ENCODE measurements at places on chromosomes 7 and 10.

- no peak for ATAC-seq
Measured at GRCh38 chr7:9407816-9408215, 974.4 kb downstream of the NXPH1 start.

GRCh38 chr7:2934211-2934731, 90.2 kb upstream of the GNA12 start:
- peak; percentile 41 for ATAC-seq

GRCh38 chr7:149800169-149800555, 26.8 kb upstream of the ZNF467 start:
- no peak for ATAC-seq

DNA sequence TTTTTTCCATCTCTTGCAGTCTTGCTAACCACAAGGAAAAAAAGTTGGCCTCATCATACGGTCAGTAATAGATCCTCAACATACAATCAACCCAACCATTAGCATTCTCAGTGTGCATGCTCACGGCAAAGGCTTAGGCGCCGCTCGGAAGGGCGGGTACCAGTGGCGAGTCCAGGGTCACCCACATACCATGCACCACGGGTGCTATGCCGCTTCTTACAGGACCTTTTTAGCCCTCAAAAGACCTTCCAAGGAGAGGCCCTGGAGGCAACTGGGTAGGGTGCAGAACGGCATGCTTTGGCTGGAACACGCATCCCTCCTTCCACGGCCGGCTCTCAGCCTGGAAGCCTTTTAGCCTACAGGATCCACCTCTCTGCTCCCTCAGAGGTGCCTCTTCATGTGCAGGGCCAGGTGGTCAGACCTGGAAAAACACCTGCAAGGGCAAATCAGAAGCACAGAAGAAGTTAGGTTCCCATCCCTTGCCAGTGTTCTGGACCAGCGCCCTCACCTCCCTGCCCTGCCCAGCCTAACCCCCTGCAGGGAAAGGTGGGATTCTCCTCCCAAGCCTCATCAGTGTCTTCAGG, 5.8 kb downstream of the KLF6 start:
- no peak for ATAC-seq

DNA sequence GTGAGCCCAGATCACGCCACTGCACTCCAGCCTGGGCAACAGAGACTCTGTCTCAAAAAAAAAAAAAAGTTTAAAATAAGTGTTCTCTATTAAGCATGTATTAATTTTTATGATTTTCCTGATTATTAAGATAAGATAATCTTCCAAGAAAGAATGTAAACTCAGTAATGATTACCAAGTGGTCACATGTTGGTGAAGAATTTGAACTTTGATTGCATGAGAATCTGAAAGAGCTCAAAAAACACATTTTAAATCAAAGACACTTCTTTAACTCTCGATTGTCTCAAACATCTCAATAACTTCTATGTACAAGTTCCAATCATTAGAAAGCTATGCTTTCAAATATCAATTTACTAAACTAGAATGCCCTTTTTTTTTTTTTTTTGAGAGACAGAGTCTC, 33.8 kb downstream of the SNX8 start:
- no peak for ATAC-seq

DNA sequence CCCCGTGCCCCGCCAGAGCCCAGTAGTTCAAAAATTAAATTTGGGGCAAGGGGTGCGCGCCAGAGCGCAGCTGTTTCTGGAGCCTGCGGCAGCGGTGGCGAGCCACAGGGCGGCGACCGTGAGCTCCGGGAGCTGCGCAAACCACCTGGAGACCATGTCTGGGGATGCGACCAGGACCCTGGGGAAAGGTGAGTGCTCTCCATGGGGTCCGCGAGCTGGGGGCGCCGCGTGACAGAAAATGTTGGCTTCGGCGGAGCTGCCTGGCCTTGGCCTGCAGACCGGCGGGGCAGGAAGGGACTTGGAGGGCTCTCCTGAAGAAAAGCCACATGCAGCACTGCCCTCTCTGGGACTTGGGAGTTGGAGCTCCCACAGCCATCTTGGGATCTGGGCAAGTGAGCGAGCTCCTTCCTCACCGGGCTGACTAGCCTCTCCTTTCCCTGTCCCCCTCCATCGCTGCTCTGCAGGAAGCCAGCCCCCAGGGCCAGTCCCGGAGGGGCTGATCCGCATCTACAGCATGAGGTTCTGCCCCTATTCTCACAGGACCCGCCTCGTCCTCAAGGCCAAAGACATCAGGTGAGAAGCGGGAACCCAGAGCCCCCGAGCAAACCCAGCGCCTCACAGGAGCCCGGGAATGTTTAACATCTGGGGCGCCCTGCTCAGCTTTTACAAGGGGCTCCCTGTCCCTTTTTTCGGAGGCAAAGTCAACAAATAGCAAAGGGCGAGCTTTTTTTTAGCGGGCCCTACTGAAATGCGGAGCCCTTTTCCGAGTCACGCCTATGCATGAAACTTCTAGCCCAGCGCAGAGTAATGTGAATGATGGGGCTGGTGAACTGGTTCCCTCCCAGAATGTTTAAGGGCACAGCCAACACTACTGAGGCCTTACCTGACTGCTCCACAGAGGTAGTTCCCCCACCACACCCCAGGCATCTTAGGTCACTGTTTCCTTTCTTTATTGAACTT, 6.1 kb downstream of the GSTO2 start:
- peak; percentile 84 for ATAC-seq

GRCh38 chr7:26298472-26299058, 6.9 kb downstream of the SNX10 start:
- ATAC-seq, result no peak

DNA sequence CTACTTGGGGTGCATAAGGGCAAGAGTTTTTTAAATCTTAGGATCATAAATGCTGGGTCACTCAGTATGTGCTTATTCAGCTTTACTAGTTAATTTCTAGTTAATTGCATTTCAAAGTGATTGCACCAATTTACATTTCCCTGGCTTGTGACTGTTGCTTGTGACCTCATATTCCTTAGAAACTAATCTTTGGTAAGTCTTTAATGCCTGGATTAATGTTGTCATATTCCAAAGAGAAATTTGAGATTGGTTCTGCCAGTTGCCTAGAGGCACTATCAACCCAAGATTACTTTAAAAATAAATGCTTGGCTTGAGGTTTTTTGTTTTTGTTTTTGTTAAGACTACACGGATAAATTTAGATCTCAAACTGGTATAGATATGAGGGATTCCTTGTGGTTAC, 103.1 kb downstream of the ANK3 start:
- peak; percentile 35 for ATAC-seq

DNA sequence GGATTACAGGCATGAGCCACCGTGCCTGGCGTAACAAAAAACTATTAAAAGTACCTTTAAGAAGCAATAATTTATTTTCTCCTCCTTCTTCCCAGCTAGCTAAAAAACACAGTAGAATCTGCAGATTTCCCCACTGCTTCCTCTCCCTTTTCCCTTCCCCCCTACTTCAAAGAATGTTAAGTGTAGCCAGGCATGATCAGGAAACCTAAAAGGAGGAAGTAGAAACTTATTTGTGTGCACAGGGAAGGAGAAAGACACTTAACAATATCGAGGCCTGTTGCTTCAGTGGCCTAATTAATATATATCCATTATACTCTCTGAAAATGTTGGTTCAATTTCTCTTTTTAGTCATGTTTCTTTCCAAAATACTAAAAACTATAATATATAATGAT, 127.7 kb downstream of the NRBF2 start:
- ATAC-seq, result no peak

- ATAC-seq, result no peak
Measured at GRCh38 chr10:58993480-58994221, 182.8 kb upstream of the PHYHIPL start.

DNA sequence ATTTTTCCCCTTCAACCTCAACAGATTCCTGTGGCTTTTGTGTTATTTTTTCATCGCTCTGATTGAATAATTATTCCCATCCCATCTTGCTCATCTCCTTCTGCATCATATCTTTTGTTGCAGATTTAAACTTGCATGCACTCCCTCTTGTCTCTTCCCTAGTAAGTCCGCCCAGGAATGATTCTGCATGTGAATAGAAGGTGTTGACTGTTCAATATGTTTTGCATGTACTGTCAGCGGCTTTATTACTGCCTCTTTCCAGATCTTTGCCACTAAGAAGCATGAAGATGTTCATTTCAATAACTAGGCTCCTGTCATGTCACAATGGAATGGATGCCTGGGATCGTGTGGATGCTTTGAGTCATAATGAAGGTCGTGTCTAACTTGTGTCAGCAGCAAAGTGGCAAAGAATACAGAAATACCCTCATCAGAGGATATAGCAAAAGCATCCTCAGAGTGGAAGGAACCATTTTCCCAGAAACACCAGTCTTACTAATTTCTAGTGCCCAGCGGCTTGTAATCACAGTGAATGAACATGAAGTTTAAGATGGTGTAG, 62.6 kb upstream of the SEM1 start:
- ATAC-seq, result no peak

DNA sequence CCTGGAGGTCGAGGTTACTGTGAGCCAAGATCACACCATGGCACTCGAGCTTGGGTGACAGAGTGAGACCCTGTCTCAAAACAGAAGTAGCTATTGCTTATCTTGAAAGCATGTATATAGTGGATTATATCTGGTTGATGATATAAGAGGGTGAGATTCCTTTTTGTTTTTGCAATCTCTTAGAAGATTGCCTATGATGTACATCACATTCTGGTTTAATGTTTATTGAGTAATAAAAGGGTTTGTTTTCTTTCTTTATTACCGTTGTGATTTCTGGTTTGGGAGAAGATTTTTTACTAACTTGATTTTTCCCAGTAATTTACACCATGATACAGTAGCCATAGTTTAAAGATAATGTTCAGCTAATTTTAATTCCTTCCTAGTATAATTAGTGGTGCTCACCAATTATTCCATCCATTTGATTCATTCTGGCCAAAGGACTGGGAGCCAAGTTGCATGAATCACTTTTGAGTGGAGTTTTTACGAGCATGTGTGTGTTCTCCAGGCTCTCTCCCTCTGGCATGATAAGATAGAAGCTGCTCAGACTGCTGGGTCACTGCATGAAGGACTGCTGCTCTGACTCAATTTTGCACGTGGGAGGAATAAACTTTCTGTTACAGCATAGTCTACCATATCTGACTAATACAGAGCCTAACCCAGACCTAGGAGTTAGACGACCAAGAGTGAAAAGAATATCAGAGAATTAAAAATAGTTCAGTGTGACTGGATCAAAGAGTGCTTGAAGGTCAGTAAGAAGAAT, 13.5 kb upstream of the TSPAN13 start:
- ATAC-seq, result peak; percentile 85

DNA sequence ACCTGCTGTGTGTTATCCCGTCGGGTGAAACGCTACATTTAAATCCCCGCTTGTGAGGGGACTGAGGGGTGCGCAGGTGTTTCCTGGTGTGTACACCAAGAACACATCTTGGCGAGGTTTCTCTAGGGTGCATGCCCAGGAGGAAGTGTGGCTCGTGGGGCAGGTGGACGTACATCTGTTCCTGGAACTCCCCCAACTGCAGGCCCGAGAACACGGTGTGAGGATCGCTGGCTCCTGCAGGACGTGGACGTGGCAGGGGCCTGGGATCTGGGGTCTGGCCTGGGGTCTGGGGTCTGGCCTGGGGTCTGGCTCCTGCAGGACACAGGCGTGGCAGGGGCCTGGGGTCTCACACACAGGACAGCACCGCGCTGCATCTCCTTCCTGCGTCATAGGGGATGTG, 10.1 kb downstream of the KNDC1 start:
- ATAC-seq, result no peak

- no peak for ATAC-seq
Measured at GRCh38 chr10:64113792-64114191, 592.6 kb downstream of the REEP3 start.

DNA sequence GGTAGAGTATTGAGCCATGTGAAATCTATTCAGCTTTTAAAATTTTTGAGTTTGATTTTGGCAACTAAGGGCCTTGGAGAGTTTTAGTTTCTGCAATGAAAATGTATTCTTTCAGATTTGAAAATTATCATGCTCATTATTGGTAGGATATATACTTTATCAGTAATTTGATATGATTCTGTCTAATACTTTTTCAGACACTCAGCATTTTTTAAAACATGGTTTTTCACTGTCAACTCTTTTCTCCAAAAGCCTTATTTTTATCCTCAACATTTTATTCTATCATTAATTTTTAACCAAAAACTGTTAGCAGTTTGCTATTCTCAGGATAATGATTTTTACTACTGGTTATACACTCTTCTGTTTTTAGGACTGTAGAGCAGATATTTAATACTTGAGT, 4.8 kb downstream of the ANKIB1 start:
- no peak for ATAC-seq

DNA sequence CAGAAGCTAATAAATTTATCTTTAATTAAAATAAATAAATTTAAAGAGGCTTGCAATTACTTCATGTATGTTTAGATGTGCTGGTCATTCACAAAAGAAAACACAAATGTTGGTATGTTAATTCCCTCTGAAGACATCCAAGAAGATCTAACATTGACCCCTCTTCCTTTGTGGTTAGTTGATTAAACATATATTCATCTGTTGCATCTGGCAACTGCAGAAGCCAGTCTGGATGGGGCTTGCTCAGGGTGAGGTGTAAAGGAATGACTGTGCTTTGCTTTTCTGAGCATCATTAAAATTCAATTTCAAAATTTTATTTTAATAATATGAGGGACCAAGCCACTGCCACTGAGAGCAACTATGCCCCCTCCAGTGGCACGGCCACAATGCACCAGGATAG, 36.4 kb upstream of the FERD3L start:
- ATAC-seq, result no peak

GRCh38 chr10:98489561-98490481, 43.1 kb upstream of the HPS1 start:
- peak; percentile 58 for ATAC-seq

GRCh38 chr7:107980171-107980570, 22.8 kb downstream of the LAMB1 start:
- ATAC-seq, result no peak

- ATAC-seq, result no peak
Measured at GRCh38 chr7:47578579-47579270, 3.2 kb downstream of the TNS3 start.

DNA sequence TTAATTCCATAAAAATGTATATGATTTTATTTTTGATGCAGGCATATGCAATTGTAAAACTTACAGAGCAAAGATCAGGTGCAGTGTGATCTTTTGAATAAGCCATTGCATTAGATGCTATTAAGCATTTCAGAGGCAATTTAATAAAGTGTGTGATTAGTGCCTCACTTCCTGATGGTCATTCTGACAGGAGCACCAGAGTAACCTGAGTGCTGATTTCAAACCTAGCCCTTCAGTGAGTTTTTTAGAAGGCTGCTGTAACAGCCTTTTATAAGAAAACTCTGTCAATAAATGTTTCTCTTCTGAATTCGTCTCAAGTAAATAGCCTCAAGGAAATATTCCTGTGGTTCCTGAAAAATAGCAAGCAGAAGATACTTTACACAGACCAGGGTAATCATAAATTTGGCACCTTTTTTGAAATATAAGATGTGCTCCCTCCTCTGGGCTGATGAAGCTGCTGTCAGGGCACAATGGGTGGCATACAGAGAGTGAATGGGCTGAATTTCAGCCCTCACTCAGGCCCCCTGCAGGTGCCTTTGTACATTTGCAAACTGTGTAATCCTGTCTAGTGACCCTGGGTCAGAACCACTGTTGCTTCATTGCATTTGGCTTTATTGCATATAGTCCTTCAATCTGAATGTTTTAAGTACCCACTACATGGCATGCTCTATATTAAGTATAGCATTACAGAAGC, 193.7 kb upstream of the CSTF2T start:
- ATAC-seq, result no peak

- ATAC-seq, result peak; percentile 78
Measured at GRCh38 chr10:129030996-129031843, 435.8 kb upstream of the MGMT start.

GRCh38 chr7:107890493-107890961, 456 bp upstream of the DLD start:
- ATAC-seq, result peak; percentile 2

- ATAC-seq, result no peak
Measured at GRCh38 chr7:120110169-120110568, 162.8 kb upstream of the KCND2 start.
